ENCODE measurements at places on chromosomes 12 and 14.

DNA sequence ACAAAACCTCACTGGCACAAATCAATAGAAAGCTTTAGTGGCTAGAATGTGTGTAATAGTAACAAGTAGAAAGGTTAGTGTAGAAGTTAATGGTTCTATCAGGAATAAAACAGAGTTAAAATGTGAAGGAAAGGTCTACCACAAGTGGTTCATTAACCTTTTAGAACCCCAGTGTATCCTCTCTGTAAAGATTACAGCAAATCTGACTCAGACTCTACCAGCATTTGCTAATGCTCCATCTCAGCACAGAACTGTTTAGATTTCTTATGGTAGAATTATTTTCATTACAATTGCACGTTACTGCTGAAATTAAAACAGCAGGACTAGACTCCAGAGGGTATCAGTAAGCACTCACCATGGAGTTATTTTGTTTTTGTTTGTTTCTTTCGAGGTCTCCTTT, 609.0 kb upstream of the LMO3 start:
- no peak for DNase-seq

DNA sequence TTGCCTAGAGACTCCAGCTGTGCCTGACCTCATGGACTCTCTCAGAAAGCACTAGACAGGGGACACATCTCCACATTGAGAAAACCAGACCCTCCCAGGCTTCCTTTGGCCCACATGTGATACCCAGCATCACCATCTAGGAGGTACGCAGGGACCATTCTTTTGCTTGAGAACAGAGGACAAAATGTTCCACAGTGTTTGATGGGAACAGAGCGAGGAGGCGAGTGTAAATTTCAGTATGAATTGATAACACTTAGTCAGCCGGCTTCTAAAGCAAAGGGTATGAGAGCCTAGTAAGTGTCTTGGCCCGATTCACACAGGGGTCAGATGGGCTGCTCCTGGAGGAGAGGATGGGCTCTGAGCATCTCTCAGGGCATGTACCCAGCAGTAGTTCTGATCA, 1052.4 kb downstream of the BCL11B start:
- no peak for DNase-seq

DNA sequence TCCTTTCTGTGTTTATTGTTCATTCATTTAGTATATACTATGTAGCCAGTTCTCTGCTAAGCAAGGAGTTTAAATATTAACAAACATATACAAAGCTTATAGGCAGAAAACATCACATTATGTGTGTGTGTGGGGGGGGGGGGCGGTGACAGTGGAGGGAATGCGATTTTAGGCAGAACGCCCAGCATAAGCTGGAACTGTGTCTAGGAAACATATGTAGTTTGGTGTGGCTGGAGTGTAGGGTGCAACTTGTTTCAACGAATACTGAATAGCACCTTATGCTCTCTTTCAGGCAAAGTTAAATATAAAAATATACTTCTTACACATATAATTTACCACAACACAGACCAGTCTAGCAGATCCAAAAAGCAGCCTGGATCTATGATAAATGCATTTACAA, 980.6 kb downstream of the SLC6A15 start:
- DNase-seq, result no peak

GRCh38 chr14:100557658-100558057, 29.6 kb downstream of the BEGAIN start:
- no peak for DNase-seq

DNA sequence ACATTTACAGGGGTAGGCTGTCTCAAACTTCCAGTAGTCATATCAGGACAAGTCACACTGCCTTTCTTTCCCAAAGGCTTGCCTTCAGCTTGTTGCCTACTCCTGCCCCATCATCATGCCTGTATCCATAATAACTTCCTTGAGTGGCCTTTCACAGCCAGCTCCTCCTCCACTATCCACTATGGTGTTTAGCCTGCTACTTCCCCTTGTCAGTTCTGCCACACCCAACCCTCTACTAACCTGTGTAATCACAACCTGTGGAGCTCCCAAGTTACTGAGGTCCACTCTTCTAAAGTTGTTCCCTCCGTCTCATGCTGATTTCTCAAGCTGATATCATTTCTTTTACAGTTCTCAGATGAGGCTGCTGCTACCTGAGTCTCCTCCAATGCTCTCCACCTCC, 159.9 kb downstream of the BMP4 start:
- DNase-seq, result no peak

- DNase-seq, result no peak
Observed at GRCh38 chr14:22297376-22297775, 291.6 kb downstream of the DAD1 start.

DNA sequence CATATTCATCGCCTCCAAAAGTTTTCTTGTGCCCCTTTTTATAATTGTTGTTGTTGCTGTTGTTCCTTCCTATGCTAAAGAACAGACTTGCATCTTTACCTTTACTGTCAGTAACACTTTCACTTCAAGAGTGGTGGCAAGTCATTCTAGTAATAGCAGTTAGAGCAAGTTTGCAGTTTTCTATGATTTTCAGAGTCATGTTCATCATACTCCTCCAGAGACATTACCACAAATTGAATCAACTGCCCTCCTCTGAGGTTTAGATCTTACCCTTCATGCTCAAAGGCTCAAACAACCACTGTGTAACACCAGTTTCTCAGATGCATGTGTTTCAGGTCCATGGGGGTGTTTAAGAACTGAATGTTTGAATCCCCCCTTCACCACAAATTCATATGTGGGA, 763.4 kb downstream of the LRFN5 start:
- DNase-seq, result no peak

DNA sequence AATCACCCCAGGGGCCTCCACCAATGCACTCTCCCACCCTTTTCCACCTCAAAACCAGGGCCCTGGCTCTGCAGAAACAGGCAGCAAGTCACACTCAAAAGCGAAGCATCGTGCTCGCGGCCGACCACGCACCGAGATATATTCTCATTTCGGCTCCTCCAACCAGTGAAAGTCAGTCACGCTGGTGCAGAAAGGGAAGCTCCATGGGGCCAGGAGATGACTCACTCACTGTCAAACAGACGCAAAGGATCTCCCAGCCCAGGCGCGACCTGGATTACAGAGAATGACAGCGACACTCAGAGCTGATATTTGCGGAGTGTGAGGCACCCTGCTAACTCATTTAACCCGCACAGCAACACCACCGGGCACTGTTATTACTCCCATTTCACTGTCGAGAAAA, 173.6 kb downstream of the CALM1 start:
- DNase-seq, result no peak

GRCh38 chr12:78580296-78580695, 284.3 kb upstream of the SYT1 start:
- no peak for DNase-seq

DNA sequence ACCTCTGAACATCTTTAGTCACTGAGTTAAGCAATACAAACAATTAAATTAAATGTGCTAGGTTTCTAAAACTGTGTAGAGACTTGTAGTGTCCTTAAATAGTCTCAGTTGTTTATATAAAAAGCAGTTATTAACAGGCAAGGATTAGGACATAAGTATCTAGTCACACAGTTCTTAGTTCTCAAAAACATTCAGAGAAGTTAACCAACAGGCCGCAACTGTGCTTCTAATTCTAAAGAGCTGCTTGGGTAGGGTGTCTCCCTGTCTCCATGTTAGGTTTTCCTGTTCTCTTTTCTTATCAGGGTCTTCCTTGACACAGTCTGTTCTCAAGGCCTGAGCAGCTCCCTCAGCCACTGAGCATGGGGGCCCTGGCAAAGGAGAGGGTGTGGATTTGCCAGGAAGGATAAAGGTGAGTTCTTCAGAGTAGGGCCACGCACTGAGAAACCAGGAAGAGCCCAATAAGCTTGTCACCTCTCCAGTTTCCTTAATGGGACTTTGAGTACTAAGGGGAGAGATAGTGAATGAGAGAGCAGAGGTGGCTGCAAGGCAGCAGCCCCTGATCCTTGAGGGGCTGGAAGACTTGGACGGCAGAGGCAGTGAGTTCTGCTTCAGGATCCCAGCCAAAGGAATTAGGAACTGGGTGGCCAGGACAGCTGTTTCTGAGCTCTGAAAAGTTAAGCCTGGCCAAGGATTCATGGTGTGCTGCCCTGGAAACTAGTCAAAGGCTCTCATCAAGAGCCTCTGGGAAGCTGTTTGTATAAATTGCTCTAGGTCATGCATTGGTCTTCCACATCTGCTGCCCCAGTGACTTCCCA, 177.3 kb downstream of the MYRFL start:
- no peak for DNase-seq

DNA sequence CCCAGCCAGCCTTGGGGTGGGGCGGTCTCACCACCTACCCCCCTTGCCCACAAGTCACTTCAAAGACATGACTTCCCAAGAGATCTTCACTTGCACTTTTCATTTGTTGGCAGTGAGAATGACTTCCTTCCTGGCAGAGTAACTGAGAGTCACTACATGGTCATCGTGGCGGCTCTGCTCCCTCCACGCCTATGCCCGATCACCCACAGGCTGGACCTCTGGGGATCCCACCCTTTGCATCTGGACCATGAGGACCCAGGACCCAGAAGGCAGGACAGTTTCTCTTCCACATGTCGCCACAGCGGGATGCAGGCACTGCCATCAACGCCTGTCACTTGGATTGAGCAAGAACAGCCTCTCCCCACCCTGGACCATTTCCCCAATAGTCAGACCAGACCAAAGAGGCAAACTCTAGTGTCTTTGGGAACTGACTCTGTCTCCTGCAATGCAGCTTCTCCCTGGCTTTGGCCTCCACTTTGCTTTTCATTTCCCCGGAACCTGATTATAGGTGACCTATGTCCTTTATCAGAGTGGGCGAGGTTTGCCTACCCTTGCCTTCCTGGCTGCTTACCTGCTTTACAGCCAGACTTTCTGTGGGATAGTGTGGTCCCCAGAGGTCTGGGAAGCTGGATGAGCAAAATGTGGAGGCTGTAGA, 3.6 kb downstream of the VDR start:
- no peak for DNase-seq

GRCh38 chr12:14956024-14956891, 5.1 kb downstream of the ARHGDIB start:
- DNase-seq, result peak; percentile 89

DNA sequence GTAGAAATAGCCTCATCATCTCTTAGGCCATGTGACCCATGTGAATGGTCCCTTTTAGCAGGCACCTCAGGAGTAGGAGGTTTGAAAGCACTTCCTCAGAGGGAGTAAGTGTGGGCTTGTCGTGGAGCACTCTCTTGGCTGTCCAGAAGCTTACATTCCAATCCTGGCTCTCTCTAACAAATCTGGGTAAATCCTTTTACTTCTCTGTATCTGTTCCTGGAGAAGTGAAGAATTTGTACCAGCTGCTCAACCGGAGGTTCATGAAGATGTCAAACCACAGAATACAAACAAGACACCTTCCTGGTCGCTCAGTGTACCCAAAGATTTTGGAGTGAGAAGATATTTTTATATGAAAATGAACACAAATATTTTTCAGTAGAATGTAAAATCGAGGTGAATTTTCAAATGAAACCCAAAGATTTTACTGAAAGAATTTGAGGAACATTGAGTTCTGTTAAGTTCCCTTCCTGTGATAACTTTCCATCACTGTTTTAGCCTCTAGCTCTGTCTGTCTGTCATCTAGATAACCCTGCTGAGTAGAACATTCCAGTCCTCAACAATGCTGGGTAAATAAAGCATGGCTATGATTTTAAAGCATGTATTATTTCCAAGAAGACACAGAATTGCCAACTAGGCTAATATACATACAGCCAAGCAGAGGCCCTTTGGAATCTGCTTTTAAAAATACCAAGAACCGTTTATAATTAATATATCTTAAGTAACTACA, 263.9 kb upstream of the RGS6 start:
- no peak for DNase-seq

DNA sequence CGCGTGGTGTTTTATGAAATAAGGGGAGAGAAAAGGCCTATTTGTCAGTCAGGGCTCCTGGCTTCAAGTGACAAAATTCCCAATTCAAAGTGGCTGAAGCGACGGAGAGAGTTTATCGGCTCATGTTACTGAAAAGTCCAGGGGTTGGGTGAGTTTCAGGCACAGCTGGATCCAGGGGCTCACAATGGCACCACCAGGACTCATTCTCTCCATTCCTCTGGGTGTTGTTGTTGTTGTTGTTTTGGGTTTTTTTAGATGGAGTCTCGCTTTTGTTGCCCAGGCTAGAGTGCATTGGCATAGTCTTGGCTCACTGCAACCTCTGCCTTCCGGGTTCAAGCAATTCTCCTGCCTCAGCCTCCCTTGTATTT, 119.4 kb downstream of the SCARB1 start:
- no peak for DNase-seq

GRCh38 chr14:92253381-92253894, 69.5 kb upstream of the SLC24A4 start:
- no peak for DNase-seq

- peak; percentile 78 for DNase-seq
Observed at GRCh38 chr12:92467886-92468285, 234.9 kb upstream of the PLEKHG7 start.

- no peak for DNase-seq
Observed at GRCh38 chr14:103548463-103549351, 13.8 kb downstream of the BAG5 start.

Measured in GM12865 (cell line).